NCI-H2107 (cell line): ENCODE measurements at places on chromosomes 5 and 9.

- DNase-seq, result no peak
Observed at GRCh38 chr9:34503406-34503805, 19.4 kb downstream of the ENHO start.

DNA sequence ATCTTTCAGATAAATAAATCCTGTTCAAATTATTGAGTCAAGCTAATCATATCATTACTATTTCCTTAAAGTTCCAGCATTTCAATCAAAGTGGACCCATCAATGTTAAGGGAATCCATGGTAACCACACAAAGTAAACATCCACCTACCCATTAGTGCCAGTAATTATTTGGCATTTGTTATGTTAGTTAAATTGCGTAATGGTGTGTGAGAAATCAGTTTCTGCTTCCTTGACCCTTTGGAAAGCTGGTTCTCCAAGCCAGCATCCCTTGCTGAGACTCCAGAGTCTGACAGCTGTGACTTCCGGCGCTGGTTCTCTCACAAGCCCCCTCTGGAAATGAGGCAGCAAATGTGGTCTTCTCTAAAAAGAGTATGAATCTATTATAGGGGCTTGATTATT, 308.6 kb upstream of the EFNA5 start:
- DNase-seq, result no peak

- no peak for DNase-seq
Observed at GRCh38 chr9:82677086-82677485, 385.9 kb downstream of the RASEF start.

GRCh38 chr9:97934321-97935115, 3.5 kb downstream of the HEMGN start:
- DNase-seq, result peak; percentile 1

DNA sequence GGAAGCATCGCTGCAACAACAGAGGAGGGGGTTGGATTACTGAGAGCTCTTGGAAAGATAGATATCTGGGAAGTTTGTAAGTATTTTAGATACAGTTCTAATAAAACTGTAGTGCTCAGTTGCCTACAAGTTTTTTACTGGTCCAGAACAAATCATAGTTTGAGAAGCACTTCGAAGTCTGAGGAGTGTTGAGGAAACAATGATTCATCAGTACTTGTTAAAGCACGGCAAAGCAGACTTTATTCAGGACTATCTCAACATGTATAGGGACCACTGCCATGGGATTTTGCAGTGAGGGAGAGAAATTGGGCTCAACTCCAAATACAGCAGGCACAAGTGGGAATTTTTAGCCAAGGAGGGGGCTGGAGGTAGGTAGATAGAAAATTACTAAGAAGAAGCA, 25.3 kb upstream of the RECK start:
- no peak for DNase-seq

DNA sequence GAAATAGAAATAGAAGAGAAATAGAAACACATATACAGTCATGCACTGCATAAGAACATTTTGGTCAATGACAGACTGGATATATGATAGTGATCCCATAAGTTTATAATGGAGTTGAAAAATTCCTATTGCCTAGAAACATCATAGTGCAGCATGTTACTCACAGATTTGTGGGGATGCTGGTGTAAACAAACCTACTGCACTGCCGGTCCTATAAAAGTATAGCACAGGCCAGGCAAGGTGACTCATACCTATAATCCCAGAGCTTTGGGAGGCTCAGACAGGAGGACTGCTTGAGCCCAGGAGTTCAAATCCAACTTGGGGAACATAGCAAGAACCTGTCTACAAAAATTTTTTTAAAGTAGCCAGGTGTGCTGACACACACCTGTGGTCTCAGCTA, 240.6 kb upstream of the MAP3K1 start:
- DNase-seq, result no peak

GRCh38 chr5:77168161-77168878, 42.2 kb upstream of the PDE8B start:
- DNase-seq, result no peak

GRCh38 chr5:67025457-67025856, 171.1 kb downstream of the CD180 start:
- DNase-seq, result no peak

DNA sequence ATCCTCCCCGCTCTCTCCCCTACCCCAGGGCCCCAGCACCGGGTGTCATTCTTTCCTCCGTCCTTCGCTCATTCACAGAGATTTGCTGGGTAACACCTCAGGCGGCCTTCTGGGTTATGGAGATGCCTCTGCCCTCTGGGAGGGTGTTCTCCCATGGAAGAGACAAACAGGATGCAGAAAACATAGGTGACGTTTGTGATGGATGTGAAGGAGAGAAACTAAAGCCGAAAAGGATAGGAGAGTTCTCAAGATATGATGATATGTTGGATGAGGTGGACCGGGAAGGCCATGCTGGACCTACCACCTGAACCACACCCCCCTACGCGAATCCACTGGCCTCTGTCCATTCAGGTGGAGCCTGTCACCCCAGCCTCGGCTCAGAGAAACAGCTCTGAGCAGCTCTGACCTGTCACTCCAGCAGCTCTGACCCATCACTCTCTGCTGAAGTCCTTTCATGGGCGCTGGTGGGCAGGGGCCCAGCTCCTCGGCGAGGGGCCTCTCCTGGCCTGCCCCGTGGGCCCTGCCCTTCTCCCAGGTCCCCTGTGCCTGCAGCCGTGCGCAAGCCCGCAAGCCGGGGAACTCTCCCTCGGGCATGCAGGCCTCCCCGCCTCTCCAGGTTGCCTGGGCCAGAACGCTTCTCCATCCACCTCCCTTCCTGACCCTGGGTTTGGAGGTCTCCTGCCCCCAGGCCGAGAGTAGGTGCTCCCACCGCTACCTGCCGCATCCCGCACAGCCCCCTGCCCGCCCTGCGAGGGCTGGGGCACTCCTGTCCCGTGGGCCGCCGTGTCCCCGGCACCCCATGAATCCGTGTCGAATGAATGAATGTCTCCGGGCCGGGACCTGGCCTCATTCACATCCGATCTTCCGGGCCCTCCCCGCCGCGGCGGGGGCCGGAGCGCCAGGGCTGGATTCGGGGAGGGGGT, 717 bp upstream of the NCS1 start:
- DNase-seq, result no peak

DNA sequence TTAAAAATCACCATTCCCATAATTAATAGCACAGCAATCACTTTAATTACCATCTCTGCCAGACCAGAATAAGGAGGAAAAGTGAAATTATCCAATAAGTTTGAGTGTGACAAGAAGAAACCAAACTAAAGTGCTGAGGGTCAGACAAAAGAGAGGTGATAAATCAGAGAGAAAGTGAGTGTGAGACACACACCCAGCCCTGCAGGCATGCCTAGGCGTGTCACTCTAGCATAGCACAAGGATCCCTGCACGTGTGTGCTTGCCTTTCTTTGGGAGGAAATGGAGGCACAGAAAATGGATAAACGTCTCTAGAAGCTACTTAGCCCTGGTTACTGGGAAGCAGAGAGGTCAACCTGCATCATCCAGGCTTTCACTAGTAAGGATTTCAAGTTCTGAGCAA, 56.2 kb downstream of the SEMA6A start:
- no peak for DNase-seq

DNA sequence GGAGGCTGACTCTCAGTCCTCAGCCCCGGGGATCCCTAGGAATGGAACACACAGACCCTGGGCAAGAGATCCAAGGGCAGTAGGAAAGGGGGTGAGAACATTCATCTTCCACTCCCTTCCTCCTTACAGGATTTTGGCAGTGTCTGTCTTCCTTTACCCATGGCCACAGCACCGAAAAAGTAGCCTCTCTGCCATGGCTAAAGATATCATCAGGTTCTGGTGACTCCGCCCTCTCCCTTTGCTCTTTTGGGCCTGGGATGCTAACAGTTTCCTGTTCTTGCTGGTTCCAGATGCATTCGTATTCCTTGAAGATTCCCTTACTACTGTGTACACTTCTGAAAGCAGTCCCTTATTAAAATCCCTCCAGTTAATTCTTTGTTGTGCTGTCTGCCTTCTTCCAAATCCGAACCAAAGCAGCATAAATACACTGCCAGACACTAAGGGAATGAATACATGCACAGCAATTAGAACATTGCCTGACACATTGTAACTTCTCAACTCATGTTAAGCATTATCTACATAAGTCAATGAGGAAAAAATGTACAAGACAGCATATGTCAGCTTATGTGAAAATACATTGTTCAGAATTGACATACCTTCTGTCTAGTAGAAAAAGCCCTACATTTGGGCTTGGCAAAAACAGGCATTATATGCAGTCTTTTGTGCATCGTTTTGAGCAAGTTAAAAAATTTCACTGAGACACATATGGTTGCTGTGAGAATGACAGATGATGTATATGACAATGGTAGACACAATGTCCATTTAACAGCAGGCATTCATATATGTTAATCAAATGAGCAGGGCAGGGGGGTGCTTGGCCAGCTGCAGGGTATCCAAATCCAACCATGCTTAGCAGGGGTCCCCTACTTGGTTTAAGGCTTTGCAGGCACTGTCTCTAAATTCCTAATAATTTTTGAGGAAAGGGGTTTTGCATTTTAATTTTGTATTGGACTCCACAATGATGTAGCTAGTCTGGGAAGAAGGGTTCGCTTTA, 58.8 kb upstream of the RAI14 start:
- DNase-seq, result no peak

DNA sequence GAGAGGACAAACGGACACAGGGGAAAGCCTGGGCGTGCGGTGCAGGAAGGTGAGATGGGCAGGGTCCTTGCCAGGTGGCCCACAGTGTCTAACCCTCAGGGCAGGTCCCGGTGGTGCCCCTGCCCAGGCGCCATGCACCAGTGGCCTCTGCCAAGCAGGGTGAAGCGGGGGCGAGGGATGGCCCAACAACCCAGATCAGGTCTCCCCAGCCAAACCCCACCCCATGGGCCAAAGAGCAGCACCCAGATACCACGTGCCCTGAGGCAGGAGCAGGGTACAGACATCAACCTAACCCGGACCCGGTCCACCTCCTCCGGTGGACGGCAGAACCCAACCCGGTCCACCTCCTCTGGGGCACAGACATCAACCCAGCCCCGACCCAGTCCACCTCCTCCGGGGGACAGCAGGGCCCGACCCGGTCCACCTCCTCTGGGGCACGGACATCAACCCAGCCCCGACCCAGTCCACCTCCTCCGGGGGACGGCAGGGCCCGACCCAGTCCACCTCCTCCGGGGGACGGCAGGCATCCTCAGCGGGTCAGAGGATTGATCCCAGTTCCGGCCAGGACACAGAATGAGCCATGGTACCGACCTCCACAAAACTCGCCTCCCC, 12.8 kb downstream of the SLC12A7 start:
- DNase-seq, result no peak

GRCh38 chr5:145921211-145921610, 15.2 kb upstream of the SH3RF2 start:
- DNase-seq, result no peak

DNA sequence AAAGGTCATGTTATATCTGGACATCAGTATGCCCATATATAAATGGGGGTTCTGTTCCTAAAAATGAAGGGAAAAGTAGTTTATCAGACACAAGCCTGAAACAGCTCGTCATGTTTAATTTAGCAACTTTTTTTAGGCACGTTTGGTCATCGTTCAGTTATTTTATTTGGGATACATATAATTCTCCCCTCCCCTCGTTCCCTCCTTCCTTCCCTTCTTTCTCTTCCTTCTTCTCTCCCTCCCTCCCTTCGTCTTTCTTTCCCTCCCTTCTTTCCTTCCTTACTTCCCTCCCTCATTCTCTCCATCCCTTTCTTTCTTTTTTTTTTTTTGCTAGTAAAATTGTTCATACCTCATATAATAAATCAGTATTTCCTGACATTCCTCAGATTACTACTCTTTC, 3.4 kb downstream of the PPWD1 start:
- DNase-seq, result no peak

- DNase-seq, result no peak
Observed at GRCh38 chr5:163712011-163712410, 206.6 kb downstream of the MAT2B start.

- DNase-seq, result no peak
Observed at GRCh38 chr9:122367774-122368460, 2.9 kb upstream of the PTGS1 start.

DNA sequence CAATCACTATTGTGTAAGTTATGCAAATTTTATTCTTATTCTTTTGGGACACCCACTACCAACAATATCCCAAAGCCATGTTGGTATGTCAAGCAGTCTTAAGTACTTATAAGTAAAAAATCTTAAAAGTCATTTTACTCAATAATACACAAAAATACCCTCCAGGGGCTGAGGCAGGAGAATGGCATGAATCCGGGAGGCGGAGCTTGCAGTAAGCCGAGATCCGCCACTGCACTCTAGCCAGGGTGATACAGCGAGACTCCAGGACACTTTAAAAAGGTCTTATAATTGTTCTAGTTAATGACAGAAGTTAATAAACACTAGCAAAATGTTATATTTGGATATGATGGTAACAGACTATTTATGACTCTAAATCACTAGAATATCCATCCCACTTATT, 16.8 kb downstream of the CLINT1 start:
- DNase-seq, result no peak

- no peak for DNase-seq
Observed at GRCh38 chr5:147464211-147464610, 45.7 kb downstream of the DPYSL3 start.

DNA sequence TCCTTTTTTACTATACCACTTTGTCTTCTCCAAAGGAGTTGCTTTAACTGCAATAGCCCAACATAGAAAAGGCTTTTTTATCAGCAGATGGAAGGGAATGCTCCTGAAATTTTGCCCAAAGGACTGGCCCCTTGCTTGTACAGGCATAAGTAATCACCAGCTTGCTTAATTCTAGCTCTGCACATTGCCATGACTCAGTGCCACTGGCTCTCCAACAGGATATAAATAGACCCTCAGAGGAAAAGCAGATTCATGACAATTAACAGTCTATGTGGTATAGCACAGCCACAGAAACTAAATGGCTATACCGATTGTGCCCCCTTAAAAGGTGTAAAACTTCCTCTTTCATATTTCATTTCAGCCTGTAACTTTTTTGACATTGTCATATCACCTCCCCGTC, 227.0 kb downstream of the ZNF608 start:
- no peak for DNase-seq

GRCh38 chr9:127541865-127542264, 70.2 kb upstream of the STXBP1 start:
- no peak for DNase-seq

DNA sequence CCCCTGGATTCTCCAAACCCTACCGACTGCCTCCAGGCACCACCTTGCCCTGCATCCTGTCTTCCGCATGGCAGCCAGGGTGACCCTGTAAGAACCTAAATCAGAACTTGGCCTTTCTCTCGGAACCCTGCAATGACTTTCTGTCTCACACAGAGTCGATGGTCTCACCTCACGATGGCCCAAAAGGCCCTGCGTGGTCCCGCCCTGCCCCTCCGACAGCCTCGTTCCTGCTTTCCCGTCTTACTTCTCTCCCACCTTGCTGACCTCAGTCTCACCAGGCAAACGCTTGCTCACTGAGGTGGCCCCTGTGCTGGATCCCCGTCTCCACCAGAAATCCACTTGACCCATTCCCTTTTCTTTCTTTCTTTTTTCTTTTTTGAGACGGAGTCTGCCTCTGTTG, 142.7 kb upstream of the PHYKPL start:
- DNase-seq, result no peak

GRCh38 chr5:154118893-154119336, 71.6 kb upstream of the GALNT10 start:
- no peak for DNase-seq
